Kidney tubule cell (primary cell): ENCODE measurements at places on chromosomes 3 and 15.

- DNase-seq: peak; percentile 7
Measured at GRCh38 chr3:21573291-21573690, 177.7 kb downstream of the ZNF385D start.

DNA sequence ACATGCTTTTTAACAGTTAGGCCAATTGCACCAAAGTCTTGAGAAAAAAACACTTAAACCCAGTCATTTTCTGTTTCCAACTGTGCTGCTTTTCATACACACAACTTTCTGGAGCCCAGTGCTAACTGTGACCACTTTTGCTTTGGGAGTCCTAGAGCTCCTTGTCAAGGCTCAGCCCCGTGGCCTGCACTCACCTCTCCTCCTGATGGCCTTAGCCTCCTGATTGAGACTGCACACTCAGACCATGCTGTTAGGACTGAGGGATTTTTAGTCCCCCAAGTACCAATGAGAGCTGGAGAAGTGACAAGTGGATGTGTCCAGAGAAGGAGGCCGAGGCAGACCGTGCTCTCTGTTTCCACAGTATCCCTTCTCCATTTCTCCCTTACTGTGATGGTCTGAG, 15.2 kb upstream of the RARRES1 start:
- no peak for DNase-seq

DNA sequence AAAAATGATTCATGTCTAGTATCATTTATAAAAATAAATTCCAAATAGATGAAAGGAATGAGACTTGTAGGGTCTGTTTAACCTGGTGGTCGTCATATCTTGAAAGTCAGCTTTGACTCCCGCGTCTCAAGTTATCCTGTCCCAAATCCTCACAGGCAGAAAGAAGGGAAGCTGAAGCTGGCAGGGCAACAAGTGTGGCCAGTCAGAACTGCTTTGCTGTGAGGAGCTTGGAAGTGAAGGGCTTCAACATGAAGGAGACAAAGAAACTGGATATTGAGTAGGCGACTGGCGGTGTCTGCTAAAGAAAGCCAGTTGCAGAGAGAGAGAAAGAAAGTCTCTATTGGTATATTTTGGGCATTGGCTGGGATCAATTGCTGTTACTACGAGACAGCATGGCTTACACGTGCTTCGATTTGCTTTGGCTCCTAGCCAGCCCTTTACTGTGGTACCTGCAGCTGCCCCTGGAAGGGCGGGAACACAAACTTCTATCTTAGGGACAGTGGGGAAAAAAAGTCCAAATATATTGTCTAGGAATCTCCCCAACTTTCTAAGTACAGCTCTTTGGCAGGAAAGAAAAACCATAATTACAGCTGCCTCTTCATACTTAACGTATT, 107.2 kb downstream of the CHST2 start:
- DNase-seq: no peak

GRCh38 chr15:96514607-96515285, 184.2 kb downstream of the NR2F2 start:
- no peak for DNase-seq

GRCh38 chr15:35444557-35445204, 101.3 kb downstream of the DPH6 start:
- DNase-seq: peak; percentile 61

- peak; percentile 1 for DNase-seq
Measured at GRCh38 chr3:193174140-193174539, 66.9 kb upstream of the PLAAT1 start.
